Heart left ventricle (tissue), 16 donors: ENCODE measurements at places on chromosomes 1 and 21. TPM values are rescaled to one million over a fixed set of nuclear protein-coding genes. Genes with fewer than 3 reads are reported as not detected.

- H3K4me3 ChIP-seq: no peak overlapping the region
- H3K27ac ChIP-seq: no peak overlapping the region
- no peaks in the 10 kb centered on the region for H3K36me3 ChIP-seq
- H3K27me3 ChIP-seq: no peaks in the 10 kb centered on the region
- DNase-seq: no peak
- H3K4me1 ChIP-seq: no peaks in the 10 kb centered on the region
Observed at GRCh38 chr1:27203946-27204345, 30.5 kb upstream of the WDTC1 start.

GRCh38 chr1:228378090-228378872 is 28.4 kb downstream of the TRIM11 start:
- no peaks in the 10 kb centered on the region for H3K27me3 ChIP-seq
- H3K36me3 ChIP-seq: no peaks in the 10 kb centered on the region
- DNase-seq: peak; percentile 74

DNA sequence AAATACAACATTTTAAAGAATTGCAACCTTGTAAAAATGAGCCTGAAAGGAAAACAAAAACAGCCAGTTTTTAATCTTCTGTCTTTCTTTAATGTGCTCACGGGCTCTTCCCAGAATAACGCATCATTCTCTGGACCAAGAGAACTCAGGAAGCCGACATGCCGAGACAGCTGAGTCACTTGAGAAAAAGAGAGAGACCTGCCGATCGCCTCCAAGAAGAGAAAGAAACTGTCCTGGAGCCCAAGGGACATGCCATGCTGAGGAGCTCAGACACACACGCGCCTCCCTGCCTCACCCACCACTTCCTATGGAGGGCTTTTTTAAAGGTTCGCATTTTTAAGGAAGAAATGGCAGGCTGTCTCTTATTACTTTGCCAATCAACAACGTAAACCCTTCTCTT is 176.4 kb downstream of the ZNF281 start:
- H3K36me3 ChIP-seq: no peaks in the 10 kb centered on the region
- DNase-seq: no peak
- H3K4me3 ChIP-seq: no peak overlapping the region
- H3K27me3 ChIP-seq: no peaks in the 10 kb centered on the region

DNA sequence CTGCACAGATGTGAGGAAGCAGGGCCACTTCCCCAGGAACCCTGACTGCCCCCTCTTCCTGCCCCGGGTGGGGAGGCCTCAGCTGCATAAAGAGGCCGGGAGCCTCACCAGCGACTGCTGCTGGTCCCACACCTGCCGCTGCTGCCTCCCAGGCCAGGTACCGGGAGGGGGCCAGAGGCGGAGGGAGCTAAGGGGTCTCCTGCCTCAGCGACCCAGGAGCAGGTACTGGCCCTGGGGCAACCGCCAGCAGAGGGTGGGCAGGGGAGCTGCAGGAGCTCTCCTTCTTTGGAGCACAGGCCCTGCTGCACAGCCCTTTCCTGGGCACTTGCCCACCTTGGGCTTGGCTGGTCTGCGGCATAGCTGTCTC is 6.8 kb downstream of the GJC2 start:
- H3K36me3 ChIP-seq: no peaks in the 10 kb centered on the region
- H3K27me3 ChIP-seq: no peaks in the 10 kb centered on the region
- no peak overlapping the region for H3K4me3 ChIP-seq
- H3K4me1 ChIP-seq: peaks cover 5% of the 10 kb centered on the region
- DNase-seq: no peak
- H3K27ac ChIP-seq: no peak overlapping the region

DNA sequence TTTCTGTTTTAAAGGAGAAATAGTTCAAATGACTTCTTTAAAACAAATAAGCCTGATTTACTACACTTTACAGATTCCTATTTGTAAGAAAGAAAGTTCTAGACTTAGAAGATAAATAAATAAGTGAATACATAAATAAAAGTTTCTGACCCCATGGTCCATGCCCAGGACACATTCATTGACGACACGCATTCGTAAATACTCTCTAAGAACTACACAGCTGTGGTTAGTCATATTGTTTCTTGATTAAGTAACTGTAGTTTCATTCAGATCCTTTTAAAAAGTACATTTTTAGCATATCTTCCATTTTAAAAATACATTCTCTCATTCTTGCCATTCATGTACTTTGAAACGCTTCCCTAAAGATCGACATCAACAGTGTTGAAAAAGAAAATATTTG is 497.4 kb downstream of the SETD4 start:
- H3K36me3 ChIP-seq: no peaks in the 10 kb centered on the region
- H3K27me3 ChIP-seq: no peaks in the 10 kb centered on the region
- no peak overlapping the region for H3K4me3 ChIP-seq
- no peaks in the 10 kb centered on the region for H3K4me1 ChIP-seq
- no peak overlapping the region for H3K27ac ChIP-seq

DNA sequence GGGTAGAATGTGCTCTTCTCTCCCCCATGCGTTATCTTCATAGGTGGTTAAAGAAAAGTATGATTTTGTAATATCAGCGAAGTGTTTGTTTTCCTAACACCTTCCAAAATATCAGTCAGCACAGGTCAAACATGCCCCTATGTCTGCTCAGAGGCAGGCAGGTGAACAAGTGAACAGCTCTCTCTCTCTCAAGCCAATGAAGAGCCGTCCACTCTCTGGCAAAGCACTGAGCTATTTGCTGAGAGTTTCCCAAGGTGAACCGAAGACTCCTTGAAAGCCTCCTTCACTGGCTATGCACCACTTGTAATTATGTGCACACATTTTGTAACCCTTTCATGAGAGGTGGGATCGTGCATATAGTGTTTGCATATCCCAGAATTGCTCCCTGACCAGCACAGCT is 47.7 kb downstream of the ST6GALNAC3 start:
- H3K36me3 ChIP-seq: no peaks in the 10 kb centered on the region
- no peak for DNase-seq
- no peaks in the 10 kb centered on the region for H3K27me3 ChIP-seq
- no peak overlapping the region for H3K27ac ChIP-seq
- no peak overlapping the region for H3K4me3 ChIP-seq
- H3K4me1 ChIP-seq: peaks cover 7% of the 10 kb centered on the region

DNA sequence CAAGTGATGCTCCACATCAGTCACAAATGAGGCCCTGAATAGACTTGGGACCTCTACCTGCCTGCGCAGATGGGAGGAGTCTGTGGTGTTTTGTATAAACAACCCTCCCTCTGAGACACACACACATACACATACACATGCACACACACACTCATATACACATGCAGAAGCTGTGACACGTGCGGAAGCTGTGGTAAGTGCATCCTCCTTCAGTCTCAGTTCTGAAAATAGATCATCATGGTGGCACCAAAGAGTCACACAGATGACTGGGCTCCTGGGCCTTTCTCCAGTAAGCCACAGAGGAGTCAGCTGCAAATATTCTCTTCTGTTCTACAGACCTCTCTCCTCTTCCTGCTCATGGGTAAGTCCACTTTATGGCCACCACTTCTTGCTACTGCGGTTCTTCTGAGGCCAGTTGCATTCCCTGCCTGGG is at the start of gene LY9:
TSS of gene LY9 (plus strand) at position 224 of the 433 bp plus-strand sequence. CDS start at position 238, 14 bp downstream.
- no peaks in the 10 kb centered on the region for H3K4me1 ChIP-seq
- H3K36me3 ChIP-seq: no peaks in the 10 kb centered on the region
- no peak within 1 kb of the TSS for H3K4me3 ChIP-seq
- no peaks in the 10 kb centered on the region for H3K27me3 ChIP-seq
- DNase-seq: no peak

- no peaks in the 10 kb centered on the region for H3K36me3 ChIP-seq
- H3K27me3 ChIP-seq: no peaks in the 10 kb centered on the region
- no peaks in the 10 kb centered on the region for H3K4me1 ChIP-seq
- no peak within 1 kb of the TSS for H3K27ac ChIP-seq
Observed at GRCh38 chr1:152159144-152159543, at the start of gene RPTN. TSS of gene RPTN (minus strand) at chr1:152159228. CDS start at chr1:152157889, 1,339 bp downstream.

GRCh38 chr1:193434319-193434718 is 247.9 kb upstream of the B3GALT2 start:
- DNase-seq: no peak
- H3K27ac ChIP-seq: no peak overlapping the region
- H3K27me3 ChIP-seq: no peaks in the 10 kb centered on the region
- no peak overlapping the region for H3K4me3 ChIP-seq

LCE1B gene
- not detected for total RNA-seq

FAM110D gene
- total RNA-seq: 6.4 TPM

RBP7 gene
- total RNA-seq: 21.4 TPM
